ENCODE measurements at places on chromosomes 5 and 9.
A peak's percentile ranks its signal among the peaks of the same experiment; 100 is the strongest.

DNA sequence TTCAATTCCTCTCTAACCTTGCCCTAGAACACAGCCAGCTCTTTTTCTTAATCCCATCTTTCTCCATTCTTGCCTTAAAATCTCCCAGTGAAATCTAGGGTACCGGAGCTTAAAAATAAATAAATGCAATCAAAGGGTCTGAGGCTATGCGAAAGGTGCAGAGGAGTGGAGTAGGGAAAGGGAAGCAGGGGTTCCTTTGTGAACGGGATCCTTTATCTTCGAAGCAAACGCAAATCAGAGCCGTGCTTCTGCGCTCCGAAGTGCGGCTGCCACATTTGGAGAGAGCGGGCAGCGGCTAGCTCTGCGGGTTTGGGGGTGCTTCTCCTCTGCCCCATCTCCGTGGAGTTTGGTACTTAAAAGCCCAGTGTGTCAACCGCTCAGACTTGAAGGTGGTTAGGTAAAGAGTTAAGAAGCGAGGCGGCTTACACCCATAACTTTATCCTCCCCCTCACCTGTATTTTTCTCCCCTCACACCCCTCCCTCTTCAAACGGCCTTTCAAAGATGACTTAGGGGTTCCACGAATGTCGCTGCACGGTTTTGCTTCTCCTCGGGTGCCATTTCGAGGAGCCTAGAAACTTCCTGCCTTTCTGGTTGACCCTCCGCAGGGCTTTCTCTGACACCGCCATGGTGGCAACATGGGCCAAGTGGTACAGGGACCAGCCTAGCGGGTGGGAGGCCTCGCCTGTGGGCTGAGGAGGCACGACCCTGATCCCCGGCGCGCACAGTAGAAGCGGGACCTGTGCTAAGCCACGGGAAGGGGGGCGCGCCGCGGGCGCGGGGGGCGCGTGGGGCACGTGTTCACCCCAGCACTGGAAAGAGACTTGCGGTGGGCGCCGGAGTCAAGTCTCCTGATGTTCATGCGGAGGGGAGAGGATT is 31.7 kb upstream of the NFIB start:
- no peak for DNase-seq

GRCh38 chr5:155729684-155730059 is 597.3 kb upstream of the SGCD start:
- DNase-seq = no peak

- DNase-seq = no peak
Measured at GRCh38 chr9:95586326-95586725, 69.6 kb upstream of the PTCH1 start.

DNA sequence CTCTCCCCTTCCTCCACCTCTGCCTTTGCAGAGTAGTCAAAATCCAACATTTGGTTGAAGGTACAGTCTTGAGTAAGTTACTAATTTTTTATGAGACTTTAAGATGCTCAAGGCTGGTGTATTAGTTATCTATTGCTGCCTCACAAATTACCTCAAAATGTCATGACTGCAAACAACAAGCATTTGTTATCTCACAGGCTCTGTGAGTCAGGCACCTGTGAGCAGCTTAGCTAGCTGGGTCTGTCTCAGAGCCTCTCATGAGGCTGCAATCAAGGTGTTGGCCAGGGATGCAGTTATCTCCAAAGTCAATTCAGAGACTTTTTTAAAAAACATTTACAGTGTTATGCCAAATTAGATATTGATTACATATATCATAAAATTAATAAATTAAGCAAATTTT is 371.3 kb upstream of the RGMB start:
- no peak for DNase-seq

DNA sequence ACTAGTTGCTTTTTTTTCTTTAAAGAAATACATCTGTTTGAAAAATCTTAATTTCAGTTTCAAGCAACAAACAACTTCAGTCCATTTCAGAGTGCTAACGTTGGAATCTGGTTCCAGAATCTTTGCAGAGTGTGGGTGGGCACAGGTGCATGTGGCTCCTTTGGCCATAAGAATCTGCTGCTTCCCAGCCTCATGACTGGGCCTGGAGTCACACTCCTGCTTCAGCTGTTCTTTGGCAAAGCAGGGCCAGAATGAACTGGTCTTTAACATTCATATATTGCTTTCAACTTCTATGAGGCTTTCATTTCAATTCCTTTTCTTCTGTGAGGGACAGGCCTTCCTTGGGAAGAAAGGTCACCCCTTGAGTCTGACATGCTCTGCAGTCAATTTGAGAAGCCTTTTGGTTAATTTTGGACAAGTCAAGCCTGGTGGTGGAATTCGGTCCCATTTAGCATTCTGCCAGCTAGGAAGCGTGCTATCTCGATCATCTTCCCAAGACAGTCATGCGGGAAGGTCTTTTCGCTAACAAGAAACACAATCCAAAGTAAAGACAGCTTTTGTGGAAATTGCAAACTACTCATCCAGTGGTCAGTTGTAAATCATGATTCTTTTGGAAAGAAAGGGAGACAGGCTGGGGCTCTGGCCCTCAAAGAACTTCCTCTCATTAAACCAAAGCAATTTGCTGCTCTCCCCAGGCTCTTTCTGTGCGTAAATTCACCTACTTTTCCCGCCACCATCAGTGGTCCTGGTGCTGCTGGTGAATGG is 55.2 kb downstream of the SLC1A3 start:
- no peak for DNase-seq

DNA sequence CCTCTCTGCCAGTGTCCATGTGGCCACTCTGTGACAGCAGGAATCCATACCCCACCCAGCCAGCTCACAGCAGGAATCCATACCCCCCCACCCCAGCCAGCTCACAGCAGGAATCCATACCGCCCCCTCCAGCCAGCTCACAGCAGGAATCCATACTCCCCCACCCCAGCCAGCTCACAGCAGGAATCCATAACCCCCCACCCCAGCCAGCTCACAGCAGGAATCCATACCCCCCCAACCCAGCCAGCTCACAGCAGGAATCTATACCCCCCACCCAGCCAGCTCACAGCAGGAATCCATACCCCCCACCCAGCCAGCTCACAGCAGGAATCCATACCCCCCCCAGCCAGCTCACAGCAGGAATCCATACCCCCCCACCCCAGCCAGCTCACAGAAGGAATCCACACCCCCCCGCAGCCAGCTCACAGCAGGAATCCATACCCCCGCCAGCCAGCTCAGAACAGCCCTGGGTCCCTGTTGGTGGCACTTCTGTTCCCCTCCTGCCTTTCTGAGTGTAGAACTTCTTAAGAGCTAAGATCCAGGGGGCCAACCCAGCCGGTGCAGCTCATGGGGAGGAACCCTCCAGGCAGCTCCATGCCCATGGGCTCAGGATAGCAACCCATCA is 8.4 kb upstream of the RXRA start:
- DNase-seq = no peak

DNA sequence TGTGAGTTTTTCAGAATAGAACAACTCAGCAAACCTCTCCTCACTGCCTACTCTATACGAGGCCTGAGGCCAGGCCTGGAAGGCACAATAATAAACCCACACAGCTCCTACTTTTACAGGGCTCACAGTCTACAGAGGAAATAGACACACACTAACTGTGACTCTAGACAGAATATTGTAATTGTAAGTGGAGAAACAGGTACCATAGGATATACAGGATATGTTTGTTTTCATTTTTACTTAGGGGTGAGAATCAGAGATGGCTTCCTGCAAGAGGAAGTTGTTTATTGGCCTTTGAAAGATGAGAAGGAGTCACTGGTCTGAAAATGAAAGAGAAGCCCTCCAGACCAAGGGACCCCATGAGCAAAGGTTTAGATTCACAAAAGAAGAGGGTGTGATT is 35.8 kb upstream of the TGFBR1 start:
- DNase-seq = no peak

DNA sequence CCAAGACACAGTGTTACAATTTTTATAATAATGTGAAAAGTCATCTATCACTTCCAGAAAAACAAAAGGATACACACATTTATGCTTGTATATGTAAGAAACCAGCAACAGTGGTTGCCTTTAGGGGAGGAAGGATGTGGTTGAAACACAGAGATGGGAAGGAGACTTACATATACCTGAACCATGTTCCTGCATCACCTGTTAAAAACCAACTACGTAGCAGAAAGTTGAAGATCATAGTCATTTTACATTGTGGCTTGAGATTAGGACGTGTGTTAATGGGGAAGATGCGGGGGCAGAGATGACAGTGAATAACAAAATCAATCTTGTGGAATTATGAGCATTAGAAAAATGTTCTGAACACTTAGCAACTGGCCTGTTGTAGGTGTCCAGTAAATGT is 307.3 kb downstream of the MLLT3 start:
- no peak for DNase-seq

DNA sequence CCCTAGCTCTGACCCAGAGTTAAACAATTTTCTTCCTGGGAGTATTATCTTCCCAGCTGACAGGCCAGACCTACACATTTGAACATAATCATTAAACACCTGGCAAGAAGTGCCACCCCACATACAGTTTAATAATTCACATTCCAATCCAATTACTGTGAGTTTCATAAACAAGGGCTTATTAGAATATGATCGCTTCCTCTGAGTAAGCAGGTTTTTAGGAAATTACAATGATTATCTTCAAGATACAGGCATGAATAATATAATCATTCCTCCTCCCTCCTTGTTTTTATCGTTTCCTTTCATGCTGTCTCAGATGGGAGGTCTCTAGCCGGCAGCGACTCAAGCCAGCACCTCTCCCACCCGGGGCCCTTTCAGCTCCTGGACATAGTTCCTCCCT is 15.8 kb upstream of the KIF4B start:
- DNase-seq = peak; percentile 37

DNA sequence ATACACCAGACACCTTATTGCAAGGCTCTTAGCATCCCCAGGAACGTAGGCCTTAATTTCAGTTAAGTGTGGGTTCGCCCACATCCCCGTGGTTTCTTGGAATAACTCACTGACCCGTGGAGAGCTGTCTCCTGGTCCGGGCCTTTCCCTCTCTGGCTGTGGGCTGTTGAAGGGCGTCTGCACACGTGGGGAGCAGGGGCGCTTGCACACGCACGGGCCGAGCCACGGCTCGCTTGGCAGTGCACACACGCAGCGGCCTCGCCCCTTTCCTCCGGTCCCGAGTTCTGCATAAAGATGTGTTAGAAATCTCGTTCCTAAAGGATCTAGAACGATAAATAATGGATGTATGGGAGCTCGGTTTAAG is 141.9 kb downstream of the PBX3 start:
- no peak for DNase-seq

DNA sequence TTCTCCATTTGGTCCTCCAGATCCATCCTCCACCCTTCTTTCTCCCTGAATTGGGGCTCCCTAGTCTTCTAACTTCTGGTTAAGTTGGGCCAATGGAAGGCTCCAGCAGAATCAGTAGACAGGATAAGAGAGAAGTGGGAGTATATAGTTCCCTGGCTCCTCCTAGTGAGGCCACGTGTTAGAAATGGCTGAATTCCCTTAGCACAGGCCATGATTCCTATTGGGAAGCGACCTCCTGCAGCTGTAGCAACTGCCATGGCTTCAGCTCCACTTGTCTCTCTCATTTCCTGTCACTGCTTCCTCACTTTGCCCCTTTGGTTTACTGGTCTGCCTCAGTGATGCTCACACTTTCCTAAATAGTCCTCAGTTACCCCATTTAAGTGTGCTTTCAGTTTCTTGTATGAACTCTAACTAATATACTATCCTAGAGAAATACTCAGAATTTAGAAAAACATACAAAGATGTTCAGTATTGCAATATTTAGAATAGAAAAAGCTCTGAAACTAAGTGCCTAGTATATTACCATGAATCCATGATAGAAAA is 104.8 kb upstream of the SMARCA2 start:
- DNase-seq = no peak

GRCh38 chr5:89083791-89084190 is 200.8 kb upstream of the MEF2C start:
- DNase-seq = peak; percentile 61

DNA sequence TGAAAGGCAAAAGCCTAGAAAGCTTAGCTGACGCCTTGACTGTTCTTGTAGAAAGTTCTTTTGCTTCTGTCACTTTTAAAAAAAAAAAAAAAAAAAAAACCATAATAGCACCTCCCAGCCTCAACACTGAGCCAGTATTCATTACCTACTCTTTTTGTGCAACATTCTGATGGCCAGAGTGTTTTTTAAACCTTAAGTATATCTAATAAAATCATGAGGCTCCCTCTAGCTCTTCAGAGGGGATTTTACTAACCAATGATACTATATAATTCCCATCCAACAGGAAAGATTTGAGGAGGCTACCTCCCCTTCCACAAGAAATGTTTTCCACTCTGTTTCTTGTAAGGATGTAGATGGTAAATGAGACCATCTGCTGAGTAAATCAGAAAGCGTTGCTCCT is 3.9 kb downstream of the BNC2 start:
- DNase-seq = no peak

DNA sequence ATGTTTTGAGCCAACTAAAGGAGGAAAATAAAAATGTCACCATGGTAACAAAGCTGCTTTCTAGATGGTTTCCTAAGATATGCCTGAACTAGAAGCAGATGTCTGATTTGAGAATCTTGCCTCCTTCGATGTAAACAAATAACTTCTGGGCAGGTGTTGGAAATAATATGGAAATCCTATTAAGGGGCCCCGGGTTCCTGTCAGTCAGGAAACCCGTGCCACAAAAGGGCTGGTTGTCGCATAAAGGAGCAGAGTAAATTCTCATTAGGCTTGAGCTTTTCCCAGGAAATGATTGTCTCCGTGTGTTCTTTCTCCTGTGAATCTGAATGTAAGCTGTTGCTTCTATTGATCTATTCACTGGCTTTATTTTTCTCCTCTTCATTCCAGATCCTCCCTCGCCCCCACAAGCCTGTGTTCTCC is 90.8 kb downstream of the TLE4 start:
- DNase-seq = no peak

- no peak for DNase-seq
Measured at GRCh38 chr9:95435074-95435728, 81.6 kb downstream of the PTCH1 start.

- DNase-seq = no peak
Measured at GRCh38 chr5:159319363-159319762, 10.9 kb downstream of the IL12B start.

DNA sequence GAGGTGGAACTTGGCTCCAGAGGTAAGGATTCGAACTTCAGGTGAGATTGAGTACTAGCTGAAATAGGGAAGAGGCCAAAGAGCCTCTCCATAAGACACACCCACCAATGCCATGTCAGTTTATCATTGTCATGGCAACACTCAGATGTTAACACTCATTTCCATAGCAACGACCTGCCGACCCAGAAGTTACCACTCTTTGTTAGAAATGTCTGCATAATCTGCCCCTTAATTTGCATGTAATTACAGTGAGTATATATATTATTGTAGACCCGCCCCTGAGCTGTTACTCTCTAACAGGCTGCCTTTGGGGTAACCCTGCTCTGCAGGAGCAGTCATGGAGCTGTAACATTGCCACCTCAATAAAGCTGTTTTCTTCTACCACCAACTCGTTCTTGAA is 10.2 kb upstream of the NTRK2 start:
- DNase-seq = no peak

GRCh38 chr9:126490214-126490631 is 123.5 kb upstream of the LMX1B start:
- DNase-seq = no peak

DNA sequence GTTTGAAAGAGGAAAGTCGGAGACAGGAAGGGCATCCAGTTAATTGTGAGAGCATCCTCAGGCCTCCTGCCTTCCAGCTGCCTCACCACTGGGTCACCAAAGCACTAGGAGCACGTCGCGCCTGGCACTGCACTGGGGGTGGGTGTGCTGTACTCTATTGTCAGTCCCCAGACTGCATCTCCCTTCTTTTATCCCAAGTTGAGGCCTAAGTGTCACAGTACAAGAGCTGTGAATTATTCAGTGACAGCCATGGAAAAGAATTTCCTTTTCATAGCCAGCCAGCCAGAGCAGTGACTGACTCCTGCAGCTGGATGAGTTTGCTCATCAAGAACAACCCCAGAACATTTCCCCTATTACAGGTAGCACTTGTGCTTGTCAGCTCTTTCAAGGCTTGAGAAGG is 16.3 kb downstream of the CLTA start:
- DNase-seq = no peak

All from HS-5 (cell line).